A549 treated with dexamethasone at 1 μM for 4 hours (cell line): ENCODE measurements at places on chromosomes 11 and 22. TPM values are rescaled to one million over a fixed set of nuclear protein-coding genes. Genes with fewer than 3 reads are reported as not detected.

The MIOX gene
- total RNA-seq, result 0.07 TPM in 1 of 5 replicates, not detected in the others

The ARRB1 gene
- total RNA-seq, result 16.2 to 30.9 TPM (median 29.5 TPM) in 5 replicates

The C22orf15 gene
- not detected in 5 replicates for total RNA-seq

The MUC6 gene
- 0.01 to 0.02 TPM in 2 of 5 replicates, not detected in the others for total RNA-seq

The FAM111B gene
- total RNA-seq, result 6.7 to 8.7 TPM (median 7.6 TPM) in 5 replicates

The MS4A4A gene
- not detected in 5 replicates for total RNA-seq

The GSTT2B gene
- 0.16 to 0.35 TPM (median 0.26 TPM) in 5 replicates for total RNA-seq

The OR8D4 gene
- not detected in 5 replicates for total RNA-seq

The ANO3 gene
- total RNA-seq, result 0.01 to 0.04 TPM (median 0.02 TPM) in 3 of 5 replicates, not detected in the others

The CRYAB gene
- total RNA-seq, result 12.4 to 28.7 TPM (median 17.0 TPM) in 5 replicates

The SERHL2 gene
- 0.09 to 0.25 TPM (median 0.24 TPM) in 4 of 5 replicates, not detected in the other for total RNA-seq

The EI24 gene
- total RNA-seq, result 99.0 to 105 TPM (median 100 TPM) in 5 replicates

The GGT5 gene
- total RNA-seq, result 3.5 to 5.3 TPM (median 4.4 TPM) in 5 replicates

The TUBGCP6 gene
- total RNA-seq, result 5.1 to 11.6 TPM (median 9.8 TPM) in 5 replicates

The SCUBE2 gene
- 0.40 to 0.71 TPM (median 0.61 TPM) in 5 replicates for total RNA-seq
